ENCODE measurements at places on chromosomes 3 and 15.

DNA sequence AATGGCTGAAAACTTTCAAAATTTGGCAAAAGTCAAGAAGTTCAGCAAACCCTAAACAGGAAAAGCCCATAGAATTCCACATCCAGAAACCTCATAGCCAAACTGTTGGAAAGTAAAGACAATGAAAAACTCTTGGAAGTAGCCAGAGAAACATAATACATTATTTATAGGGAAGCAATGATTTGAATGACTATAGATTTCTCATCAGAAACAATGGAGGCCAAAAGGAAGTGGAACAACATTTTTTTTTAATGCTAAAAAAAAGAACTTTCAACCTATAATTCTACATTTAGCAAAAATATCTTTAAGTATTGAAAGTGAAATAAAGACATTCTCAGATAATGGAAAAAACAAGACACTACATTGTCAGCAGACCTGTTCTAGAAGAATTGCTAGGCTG, 30.2 kb downstream of the ALPK3 start:
- DNase-seq = no peak

- no peak for DNase-seq
These were observed 28.2 kb upstream of the BFSP2 start for GRCh38 chr3:133371676-133372075.

- no peak for DNase-seq
These were observed 1.1 kb upstream of the UCN2 start for GRCh38 chr3:48564667-48565066.

DNA sequence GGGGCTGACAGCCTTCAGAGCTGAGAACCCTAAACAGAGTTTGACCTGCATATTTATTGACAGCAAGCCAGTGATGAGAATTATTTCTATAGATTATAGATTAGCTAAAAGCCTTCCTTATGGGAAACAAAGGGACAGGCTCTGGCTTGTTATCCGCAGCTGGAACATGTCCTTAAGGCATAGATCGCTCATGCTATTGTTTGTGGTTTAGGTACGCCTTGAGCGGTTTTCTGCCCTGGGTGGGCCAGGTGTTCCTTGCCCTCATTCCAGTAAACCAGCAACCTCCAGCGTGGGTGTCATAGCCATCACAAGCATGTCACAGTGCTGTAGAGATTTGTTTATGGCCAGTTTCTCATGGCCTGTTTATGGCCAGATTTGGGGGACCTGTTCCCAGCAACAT, 10.2 kb upstream of the FAH start:
- DNase-seq = no peak

- DNase-seq = no peak
These were observed 16.7 kb upstream of the ISLR start for GRCh38 chr15:74156678-74157411.

GRCh38 chr3:119245778-119246177, 5.1 kb upstream of the B4GALT4 start:
- DNase-seq = no peak

DNA sequence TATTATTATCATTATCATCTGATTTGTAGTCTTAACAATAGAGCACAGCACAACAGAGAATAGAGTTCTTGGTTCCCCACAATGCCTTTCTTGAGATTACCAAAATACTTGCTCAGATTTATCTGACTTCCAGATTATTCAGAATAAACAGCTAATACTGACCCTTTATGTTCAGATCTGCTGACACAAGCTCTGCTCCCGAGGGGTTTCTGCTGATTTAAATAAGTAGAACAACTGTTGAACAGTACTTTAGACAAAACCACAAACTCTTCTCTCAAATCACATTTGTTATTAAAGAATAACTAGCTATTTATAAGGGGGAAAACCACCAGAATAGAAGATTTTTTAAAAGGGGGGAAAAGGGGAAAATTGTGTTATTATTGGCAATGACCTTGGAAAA, 380.2 kb upstream of the ATP11B start:
- DNase-seq = no peak

GRCh38 chr3:176378789-176379188, 818.5 kb downstream of the TBL1XR1 start:
- DNase-seq = no peak

GRCh38 chr3:171765511-171765887, 44.8 kb downstream of the PLD1 start:
- DNase-seq = no peak

DNA sequence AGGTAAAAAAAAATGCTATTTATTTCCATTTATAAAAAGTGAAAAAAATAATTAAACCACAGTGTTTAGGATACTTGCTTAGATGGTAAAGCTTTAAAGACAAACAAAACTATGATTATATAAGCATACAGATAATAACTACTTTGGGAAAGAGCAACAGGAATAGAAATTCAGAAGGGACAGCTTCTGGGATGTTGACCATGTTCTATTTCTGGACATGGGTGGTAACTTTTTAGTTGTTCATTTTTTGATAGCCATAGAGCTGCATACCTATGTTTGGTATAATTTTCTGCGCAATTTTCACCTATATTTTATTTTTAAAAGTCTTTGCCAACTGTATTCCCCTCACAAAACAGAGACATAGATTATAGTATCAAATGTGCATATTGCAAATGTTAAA, 572.0 kb upstream of the NR2F2 start:
- DNase-seq = no peak

DNA sequence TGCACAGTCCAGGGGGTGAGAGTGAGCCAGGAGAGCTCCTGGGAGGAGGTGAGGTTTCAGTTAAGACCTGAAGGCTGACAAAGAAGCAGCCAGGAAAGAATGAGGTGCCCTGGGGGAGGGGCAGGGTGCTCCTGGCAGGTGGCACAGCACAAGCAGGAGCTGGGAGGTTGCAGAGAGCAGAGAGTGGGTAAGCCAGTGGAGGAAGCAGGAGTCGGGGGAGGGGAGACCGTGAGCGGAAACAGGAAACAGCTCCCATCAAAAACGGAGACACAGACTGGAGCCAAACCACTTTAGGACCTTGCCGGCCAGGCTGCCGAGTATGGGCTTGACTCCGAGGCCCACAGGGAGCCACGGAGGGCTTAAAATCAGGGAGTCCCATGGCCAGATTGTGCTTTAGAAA, 12.1 kb upstream of the FBLN2 start:
- DNase-seq = no peak

- DNase-seq = no peak
These were observed 314.8 kb downstream of the DIPK2A start for GRCh38 chr3:144286235-144286910.

GRCh38 chr15:88072598-88073390, 183.7 kb downstream of the NTRK3 start:
- no peak for DNase-seq

- no peak for DNase-seq
These were observed 108.0 kb downstream of the MFSD1 start for GRCh38 chr3:158909870-158910269.

GRCh38 chr15:46416544-46416943, 781.7 kb downstream of the SQOR start:
- DNase-seq = no peak
